Activated CD8-positive, alpha-beta T cell treated with anti-CD3 and anti-CD28 coated beads for 36 hours (primary cell): ENCODE measurements at places on chromosomes 6 and 20. TPM values are rescaled to one million over a fixed set of nuclear protein-coding genes. Genes with fewer than 3 reads are reported as not detected.

The SLC22A16 gene
- not detected for total RNA-seq

The F13A1 gene
- total RNA-seq, result not detected

The GSS gene
- 52.7 TPM for total RNA-seq

The KIF3B gene
- total RNA-seq, result 25.7 TPM

GRCh38 chr6:158595223-158595622 is 35.3 kb downstream of the TMEM181 start:
- H3K4me3 ChIP-seq, result no peak overlapping the region
- H3K4me1 ChIP-seq, result peaks cover 1% of the 10 kb centered on the region

DNA sequence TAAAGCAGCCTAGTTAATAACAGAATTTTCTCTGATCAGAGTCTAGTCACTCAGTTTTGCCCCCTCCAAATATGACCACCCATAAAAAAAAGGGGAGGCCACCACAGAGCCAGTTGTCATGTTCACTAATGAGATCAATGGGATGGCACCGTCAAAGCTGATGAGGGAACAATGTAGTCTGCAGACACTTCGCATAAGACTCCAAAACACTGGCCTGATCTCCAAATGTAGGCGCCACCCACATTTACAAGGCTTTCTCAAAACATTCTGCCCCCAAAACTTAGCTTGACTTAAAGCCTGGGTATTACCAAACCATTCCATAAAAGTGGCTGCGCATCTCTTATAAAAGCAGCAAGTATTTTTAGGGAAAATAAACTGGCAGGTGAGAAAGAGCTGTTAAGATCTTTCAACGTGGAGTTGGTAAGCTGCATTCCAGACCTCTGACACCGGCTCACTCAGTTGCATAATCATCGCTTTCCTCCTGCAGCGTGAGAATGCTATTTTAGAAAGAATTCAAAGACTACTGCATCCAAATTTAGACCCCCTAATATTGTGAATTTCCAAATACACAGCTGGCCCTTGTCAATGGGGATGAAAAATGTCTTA is 59.3 kb downstream of the TBC1D7 start:
- H3K27ac ChIP-seq, result no peak overlapping the region
- H3K4me1 ChIP-seq, result peaks cover 12% of the 10 kb centered on the region
- H3K27me3 ChIP-seq, result no peaks in the 10 kb centered on the region
- H3K36me3 ChIP-seq, result no peaks in the 10 kb centered on the region

DNA sequence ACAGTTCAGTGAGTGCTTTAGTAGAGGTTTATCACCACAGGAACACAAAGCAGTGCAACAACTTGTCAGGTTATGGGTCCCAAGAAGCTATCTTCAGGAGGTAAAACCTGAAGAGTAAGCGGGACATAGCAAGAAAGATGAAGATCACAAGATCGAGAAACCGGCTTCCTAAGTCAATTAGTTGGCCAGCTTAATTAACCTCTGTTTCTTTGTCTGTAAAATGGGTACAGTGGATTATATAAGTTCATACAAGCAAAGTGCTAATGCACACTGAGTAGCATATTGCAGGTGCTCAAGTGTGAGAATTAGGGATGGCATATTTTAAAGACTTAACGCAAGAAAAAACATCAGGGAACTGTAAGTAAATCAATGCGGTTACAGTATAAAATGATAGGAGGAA is 12.5 kb downstream of the FBXO30 start:
- H3K27me3 ChIP-seq, result no peaks in the 10 kb centered on the region
- no peak for DNase-seq
- peaks cover 39% of the 10 kb centered on the region for H3K36me3 ChIP-seq
- H3K27ac ChIP-seq, result no peak overlapping the region

DNA sequence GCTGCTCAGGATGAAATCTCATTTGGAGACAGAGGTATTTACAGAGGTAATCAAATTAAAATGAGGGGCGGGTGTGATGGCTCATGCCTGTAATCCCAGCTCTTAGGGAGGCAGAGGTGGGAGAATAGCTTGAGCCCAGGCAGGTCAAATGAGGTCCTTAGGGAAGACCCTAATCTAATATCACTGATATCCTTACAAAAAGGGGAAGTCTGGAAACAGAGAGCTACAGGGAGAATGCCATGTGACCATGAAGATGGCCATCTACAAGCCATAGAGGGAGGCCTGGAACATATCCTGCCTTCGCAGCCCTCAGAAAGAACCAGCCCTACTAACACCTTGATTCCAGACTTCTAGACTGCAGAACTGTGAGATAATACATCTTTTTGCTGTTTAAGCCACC is 8.3 kb downstream of the MTCL3 start:
- peaks cover 2% of the 10 kb centered on the region for H3K36me3 ChIP-seq
- DNase-seq, result no peak
- peaks cover 15% of the 10 kb centered on the region for H3K27me3 ChIP-seq
- H3K4me1 ChIP-seq, result peaks cover 6% of the 10 kb centered on the region

- no peak overlapping the region for H3K27ac ChIP-seq
- DNase-seq, result no peak
- H3K27me3 ChIP-seq, result peaks cover 2% of the 10 kb centered on the region
These were observed 14.2 kb upstream of the LPA start for GRCh38 chr6:160678230-160678629.

- no peak for DNase-seq
- H3K36me3 ChIP-seq, result no peaks in the 10 kb centered on the region
- no peak overlapping the region for H3K27ac ChIP-seq
These were observed 165.0 kb downstream of the PDE7B start for GRCh38 chr6:136016228-136017225.
